DND-41 (cell line): ENCODE measurements at places on chromosomes 6 and 20.

- H3K27me3 ChIP-seq = no peaks in the 10 kb centered on the region
- H3K4me3 ChIP-seq = no peak overlapping the region
- no peak overlapping the region for H3K27ac ChIP-seq
- no peaks in the 10 kb centered on the region for H3K36me3 ChIP-seq
- peaks cover 36% of the 10 kb centered on the region for H3K4me1 ChIP-seq
These were observed 246.9 kb upstream of the PRDM1 start for GRCh38 chr6:105839266-105839665.

- H3K4me1 ChIP-seq = no peaks in the 10 kb centered on the region
- H3K27ac ChIP-seq = no peak overlapping the region
- DNase-seq = no peak
- H3K36me3 ChIP-seq = no peaks in the 10 kb centered on the region
These were observed 186.9 kb upstream of the ECI2 start for GRCh38 chr6:4322134-4322845.

DNA sequence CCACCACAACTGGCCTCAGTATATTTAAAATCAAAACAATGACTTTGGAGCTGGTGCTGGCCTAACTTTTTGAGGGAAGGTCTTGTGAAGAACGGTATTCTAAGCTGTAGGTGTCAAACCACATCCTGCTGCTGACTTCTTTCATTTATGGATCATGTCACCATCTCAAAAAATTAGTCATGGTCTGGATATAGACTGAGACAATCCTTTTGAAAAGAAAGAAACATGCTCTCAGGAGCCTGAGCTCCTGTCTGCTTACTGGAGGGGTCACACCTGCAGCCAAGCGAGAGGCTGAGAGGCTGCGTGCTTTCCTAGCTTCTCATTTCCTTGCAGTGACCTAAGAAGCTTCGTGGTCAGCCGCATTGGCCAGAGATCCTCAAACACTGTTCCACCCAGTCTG lies 55.2 kb downstream of the TIAM2 start:
- no peaks in the 10 kb centered on the region for H3K4me1 ChIP-seq
- DNase-seq = peak; percentile 24
- no peak overlapping the region for H3K4me3 ChIP-seq
- H3K27me3 ChIP-seq = no peaks in the 10 kb centered on the region
- H3K27ac ChIP-seq = no peak overlapping the region

DNA sequence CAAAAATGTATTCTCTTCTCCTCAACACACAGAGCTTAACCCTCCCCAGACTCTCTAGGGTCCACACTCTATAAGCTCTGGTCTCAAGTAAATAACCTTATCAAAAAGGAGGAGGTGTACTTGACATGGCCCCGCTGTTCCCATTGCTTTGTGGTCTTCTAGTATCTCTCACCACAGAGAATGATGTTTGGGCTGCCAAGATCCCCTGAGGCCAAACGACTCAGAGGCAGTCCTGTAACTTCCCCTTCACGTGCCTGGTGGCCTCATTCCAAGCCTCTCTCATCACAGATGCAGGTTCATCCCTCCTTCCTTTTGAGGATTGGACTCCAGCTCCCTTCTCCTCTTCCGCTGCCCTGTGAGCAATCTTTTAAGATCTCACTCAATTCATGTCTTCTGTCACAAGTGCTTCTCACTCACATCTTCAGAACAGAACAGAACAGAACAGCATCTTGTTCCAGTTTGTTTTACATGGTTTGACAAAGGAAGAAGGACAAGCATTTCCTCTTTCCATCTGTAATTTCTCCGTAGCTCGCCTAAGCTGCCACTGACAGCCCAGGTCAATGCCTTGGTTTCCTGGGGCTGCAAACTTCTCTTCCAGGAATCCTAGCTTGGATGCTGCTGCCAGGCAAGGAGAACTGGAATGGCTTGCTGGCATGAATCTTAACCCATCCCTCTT lies 541.5 kb downstream of the CD83 start:
- DNase-seq = peak; percentile 32
- H3K36me3 ChIP-seq = no peaks in the 10 kb centered on the region
- H3K27ac ChIP-seq = no peak overlapping the region

GRCh38 chr6:67535946-67536345 lies 1099.1 kb upstream of the ADGRB3 start:
- no peaks in the 10 kb centered on the region for H3K36me3 ChIP-seq
- no peaks in the 10 kb centered on the region for H3K4me1 ChIP-seq
- H3K27me3 ChIP-seq = no peaks in the 10 kb centered on the region
- DNase-seq = no peak
- H3K27ac ChIP-seq = no peak overlapping the region

DNA sequence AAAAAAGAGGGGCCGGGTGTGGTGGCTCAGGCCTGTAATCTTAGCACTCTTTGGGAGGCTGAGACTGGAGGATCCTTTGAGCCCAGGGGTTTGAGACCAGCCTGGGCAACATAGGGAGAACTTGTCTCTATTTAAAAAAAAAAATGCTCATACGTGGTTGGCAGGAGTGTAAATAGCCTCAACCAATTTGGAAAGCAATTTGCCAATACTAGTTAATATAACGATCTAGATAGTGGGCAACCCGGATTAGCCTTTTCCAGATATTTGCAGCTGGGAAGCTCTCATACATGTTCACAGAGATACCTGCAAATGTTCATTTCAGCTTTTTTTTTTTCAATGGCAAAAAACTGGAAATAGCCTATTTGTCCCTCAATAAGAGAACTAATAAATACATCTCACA lies 39.0 kb upstream of the SLC23A2 start:
- no peaks in the 10 kb centered on the region for H3K36me3 ChIP-seq
- no peak for DNase-seq
- no peak overlapping the region for H3K27ac ChIP-seq
- no peaks in the 10 kb centered on the region for H3K4me1 ChIP-seq
- H3K4me3 ChIP-seq = no peak overlapping the region

DNA sequence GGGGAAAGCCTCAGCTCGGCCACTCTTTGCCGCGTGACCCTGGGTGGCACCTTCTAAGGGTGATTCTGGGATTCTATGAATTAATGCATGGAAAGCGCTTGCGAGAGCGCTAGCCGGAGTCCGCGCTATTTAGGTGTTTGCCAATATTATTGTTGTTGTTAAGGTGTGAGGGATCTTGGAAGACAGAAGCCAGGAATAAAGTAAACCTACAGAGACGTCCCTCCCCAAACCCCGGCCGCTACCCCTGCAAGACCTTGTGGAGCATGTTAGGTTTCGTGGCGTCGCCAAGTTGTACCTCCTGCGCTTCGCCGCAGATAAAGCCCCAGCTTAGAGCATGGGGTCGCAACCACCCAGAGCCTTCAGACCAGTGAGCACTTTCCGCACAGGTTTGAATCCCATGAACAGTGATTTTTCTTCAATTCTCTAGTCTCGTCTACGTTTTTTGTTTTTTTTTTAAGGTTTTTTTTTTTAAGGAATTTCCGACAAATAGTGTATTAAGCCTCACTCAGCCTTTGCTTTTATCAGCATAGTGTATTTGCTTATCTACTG lies 16.9 kb upstream of the ZSCAN9 start:
- DNase-seq = no peak
- H3K4me1 ChIP-seq = no peaks in the 10 kb centered on the region
- H3K4me3 ChIP-seq = no peak overlapping the region
- no peaks in the 10 kb centered on the region for H3K36me3 ChIP-seq
- no peak overlapping the region for H3K27ac ChIP-seq

- H3K36me3 ChIP-seq = peaks cover 7% of the 10 kb centered on the region; the same call in 1 of the 2 replicates
- H3K27me3 ChIP-seq = no peaks in the 10 kb centered on the region
- peak overlapping the region; percentile 23; the same call in 1 of the 2 replicates for H3K27ac ChIP-seq
- H3K4me1 ChIP-seq = peaks cover 19% of the 10 kb centered on the region
- DNase-seq = peak; percentile 40
These were observed 39.6 kb downstream of the SLC23A2 start for GRCh38 chr20:4961746-4962145.

- no peak overlapping the region for H3K27ac ChIP-seq
- no peak overlapping the region for H3K4me3 ChIP-seq
- H3K27me3 ChIP-seq = no peaks in the 10 kb centered on the region
- DNase-seq = no peak
- H3K36me3 ChIP-seq = no peaks in the 10 kb centered on the region
These were observed 251.8 kb upstream of the CITED2 start for GRCh38 chr6:139625998-139626975.

DNA sequence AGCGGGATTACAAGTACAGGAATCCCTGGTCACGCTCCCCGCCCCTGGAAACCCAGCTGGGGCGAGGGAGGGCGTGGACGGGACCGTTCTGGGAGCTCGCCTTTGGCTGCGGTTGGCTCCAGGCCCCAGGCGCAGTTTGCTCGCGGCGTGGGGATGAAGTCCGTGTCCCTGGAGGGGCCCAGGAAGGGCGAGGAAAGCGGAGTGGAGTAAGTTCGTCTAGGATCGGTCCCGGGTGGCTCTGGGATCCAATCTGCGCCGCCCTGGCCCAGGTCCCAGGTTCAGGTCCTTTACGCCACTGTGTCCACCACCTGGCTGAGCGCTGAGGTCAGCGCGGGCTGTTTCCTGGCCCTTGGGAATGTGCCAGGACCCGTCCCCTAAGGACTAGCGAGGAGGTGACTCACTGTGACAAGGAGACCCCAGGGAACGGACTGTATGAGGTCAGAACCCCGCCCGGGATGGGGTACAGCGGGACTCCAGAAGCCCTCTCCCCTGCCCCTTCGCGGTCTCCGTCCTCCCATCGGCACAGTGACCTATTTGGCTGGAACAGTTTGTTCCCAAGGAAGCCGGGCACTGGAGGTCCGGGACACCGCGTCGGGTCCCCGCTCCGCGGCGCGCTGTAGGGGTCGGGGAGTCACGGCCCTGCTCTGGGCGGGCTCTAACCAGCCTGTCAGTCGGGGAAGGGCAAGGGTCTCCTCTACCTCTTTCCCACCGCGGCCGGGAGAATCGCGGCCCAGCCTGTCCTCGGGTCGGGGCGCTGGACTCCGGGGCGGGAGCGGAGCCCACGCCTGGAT lies 724 bp downstream of the CDKN1A start:
- H3K4me1 ChIP-seq = peaks cover 72% of the 10 kb centered on the region
- no peak for DNase-seq
- H3K4me3 ChIP-seq = peak overlapping the region; percentile 47; the same call in 1 of the 2 replicates

DNA sequence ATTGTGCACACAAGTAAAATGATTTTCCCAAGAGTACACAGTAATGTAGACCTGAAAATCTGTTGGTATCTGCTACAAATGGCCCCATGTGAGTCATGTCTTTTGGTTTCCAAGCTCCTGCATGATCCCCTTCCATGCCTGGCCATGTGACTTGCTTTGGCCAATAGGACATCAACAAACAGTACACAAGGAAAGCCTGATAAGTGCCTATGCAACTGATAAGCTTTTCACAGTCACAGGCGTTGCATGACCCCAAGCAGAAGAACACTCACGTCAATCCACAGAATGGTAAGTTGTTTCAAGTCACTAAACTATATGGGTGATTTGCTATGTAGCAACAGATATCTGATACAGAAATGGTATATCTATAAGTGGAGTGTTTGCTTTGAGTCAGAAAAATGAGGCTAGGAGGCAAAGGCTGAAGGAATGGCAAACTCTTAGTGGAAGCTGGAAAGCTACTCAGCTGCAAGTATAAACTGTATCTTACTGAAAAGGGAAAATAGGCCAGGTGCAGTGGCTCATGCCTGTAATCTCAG lies 160.1 kb upstream of the BEND3 start:
- peaks cover 2% of the 10 kb centered on the region; the same call in 1 of the 2 replicates for H3K36me3 ChIP-seq
- no peaks in the 10 kb centered on the region for H3K27me3 ChIP-seq
- no peak for DNase-seq
- no peak overlapping the region for H3K4me3 ChIP-seq
- no peaks in the 10 kb centered on the region for H3K4me1 ChIP-seq
- no peak overlapping the region for H3K27ac ChIP-seq

GRCh38 chr20:19920381-19921138 lies 96.6 kb upstream of the NAA20 start:
- no peak for DNase-seq
- no peak overlapping the region for H3K4me3 ChIP-seq
- H3K4me1 ChIP-seq = no peaks in the 10 kb centered on the region
- no peaks in the 10 kb centered on the region for H3K27me3 ChIP-seq
- no peaks in the 10 kb centered on the region for H3K36me3 ChIP-seq

DNA sequence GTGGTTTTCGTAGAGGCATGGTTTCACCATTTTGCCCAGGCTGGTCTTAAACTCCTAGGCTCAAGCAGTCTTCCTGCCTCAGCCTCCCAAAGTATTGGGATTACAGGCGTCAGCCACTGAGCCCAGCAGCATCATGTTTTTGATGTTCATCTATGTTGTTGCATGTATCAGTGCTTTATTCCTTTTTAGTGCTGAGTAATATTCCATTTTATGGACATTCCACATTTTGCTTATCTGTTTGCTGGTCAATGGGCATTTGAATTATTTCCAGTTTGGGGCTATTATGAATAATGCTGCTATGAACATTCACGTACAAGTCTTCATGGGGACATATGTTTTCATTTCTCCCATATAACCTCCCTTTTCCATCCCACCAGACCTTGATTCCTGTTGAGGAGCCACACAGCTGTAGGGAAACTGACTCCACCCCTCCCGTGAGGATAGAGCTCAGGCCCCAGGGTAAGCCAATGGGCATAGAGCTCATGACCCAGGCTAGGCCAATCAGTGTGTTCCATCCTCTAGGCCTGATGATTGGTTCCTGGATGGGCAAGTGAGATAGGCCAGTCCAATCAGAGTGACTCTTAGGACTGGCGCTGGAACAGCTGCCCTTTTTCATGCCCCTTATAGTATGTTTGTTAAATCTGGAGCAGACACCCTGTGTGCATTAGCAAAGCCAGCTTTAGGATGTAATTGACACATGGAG lies 49.5 kb downstream of the DLGAP4 start:
- H3K27ac ChIP-seq = no peak overlapping the region
- peaks cover 8% of the 10 kb centered on the region for H3K27me3 ChIP-seq
- no peak overlapping the region for H3K4me3 ChIP-seq
- DNase-seq = no peak
- no peaks in the 10 kb centered on the region for H3K36me3 ChIP-seq

DNA sequence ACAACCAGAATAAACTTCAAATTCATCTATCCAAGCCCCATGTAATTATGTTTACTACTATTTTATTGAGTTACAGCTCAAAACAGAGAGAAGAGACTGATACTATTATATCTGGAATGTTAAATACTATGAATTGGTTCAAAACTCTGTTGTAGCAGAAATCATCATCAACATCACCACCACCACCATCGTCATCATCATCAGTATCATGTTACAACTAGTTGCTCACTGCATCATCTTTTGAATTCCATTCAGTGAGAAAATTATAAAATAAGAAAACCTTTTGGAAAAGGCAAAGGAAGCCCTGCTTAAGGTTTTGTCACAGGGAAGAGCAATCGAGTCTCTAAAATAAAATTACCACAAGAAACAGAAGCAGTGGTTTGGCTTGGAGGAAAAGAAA lies 36.2 kb upstream of the THEMIS start:
- H3K4me3 ChIP-seq = no peak overlapping the region
- no peaks in the 10 kb centered on the region for H3K27me3 ChIP-seq
- DNase-seq = no peak
- H3K4me1 ChIP-seq = peaks cover 11% of the 10 kb centered on the region
- H3K27ac ChIP-seq = no peak overlapping the region
- H3K36me3 ChIP-seq = no peaks in the 10 kb centered on the region; the same call in 1 of the 2 replicates

DNA sequence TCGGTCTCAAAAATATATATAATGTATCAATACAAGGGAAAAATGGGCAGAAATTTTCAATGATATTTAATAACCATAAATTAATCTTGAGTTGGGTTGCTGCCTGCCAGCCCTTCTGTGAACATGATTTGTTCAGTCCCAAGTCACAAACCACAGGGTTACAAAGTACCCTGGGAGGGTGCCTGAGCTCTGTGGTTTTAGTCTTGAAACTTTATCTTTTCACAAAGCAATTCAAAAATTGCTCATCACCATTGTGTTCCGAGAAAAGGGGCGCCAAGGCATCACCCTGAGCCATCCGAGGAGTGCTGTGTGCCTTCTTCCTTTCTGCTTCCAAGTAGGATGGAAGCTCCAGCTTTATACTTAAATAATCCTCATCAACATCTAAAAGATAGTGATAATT lies 141.6 kb upstream of the AKAP12 start:
- no peak for DNase-seq
- H3K36me3 ChIP-seq = peaks cover 58% of the 10 kb centered on the region
- H3K27me3 ChIP-seq = no peaks in the 10 kb centered on the region
- H3K27ac ChIP-seq = no peak overlapping the region
